ENCODE measurements at places on chromosomes 6 and 20. TPM values are rescaled to one million over a fixed set of nuclear protein-coding genes. Genes with fewer than 3 reads are reported as not detected.

GRCh38 chr6:114785235-114786127, 442.7 kb upstream of the HS3ST5 start:
- DNase-seq, result no peak

DNA sequence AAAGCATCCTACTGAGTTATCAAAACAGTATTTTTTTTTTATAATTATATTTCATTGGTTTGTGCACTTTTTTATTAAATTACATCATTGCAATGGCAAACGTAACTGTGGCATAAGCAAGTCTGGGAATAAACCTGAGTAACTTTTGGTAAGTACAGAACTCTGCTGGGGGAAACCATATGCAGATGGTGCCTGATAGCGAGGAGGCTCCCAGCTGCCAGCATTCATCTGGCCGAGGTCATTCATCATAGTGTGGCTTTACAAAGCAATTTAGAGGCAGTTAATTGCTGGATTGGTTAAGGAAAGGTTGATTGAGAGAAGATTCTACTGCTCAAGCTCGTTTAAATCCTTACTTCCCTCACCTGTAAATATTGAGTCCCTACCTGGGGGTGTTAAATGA, 52.6 kb downstream of the HECA start:
- DNase-seq, result no peak

Gene MACROD2
- total RNA-seq, result 6.8 TPM

GRCh38 chr6:149681209-149681608, 32.7 kb upstream of the KATNA1 start:
- DNase-seq, result no peak

GRCh38 chr20:15199698-15200097, 862.3 kb upstream of the FLRT3 start:
- no peak for DNase-seq

DNA sequence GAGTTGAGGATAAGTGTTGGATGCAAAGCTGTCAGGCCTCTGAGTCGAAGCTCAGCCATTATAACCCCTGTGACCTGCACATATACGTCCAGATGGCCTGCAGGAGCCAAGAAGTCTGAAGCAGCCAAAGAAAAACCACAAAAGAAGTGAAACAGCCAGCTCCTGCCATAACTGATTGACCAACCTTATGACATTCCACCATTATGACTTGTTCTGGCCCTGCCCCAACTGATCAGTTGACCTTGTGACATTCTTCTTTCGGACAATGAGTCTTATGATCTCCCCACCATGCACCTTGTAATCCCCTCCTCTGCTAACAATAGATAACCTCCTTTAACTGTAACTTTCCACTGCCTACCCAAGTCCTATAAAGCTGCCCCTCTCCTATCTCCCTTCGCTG, 133.7 kb upstream of the AGPAT4 start:
- no peak for DNase-seq

DNA sequence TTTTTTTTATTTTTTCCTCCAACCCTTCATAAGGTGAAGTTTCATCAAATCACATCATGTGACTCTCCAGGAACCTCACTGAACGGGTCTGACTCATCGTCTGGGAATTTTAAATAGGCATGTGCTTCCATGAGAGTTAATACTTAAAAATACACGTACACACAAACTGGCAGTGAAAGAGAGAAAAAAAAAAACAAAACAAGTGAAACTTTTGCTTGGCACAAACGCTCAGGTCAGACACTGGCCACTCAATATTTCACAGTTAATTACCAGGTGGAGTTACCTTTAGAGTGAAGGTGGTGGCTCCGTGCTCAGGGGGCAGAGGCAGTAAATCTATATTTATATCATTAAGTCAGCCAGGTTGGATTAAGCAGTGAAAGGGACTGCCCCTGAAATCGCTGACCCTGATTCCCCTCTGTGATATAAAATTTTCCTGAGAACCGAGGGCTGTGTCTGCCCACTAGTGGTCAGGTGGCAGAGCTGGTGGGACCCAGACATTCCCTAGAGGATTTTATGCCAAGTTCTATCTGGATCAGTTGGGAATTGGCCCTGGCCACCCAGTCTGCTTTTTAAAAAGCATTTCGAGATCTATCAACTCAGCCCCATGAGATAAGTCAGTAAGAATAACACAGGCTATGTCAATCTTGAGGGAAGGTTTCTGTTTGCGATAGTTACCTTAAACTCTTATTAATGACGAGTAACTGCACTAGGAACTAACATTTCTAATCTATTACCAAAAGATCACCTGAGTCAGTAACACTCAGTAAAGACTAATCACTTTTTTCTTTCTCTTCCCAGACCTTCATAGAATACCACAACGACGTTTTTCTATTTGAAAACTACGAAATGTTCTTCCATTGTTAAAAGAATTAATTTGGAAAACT, 259.1 kb downstream of the HDGFL1 start:
- no peak for DNase-seq

Gene RAET1G
- total RNA-seq, result 3.6 TPM

DNA sequence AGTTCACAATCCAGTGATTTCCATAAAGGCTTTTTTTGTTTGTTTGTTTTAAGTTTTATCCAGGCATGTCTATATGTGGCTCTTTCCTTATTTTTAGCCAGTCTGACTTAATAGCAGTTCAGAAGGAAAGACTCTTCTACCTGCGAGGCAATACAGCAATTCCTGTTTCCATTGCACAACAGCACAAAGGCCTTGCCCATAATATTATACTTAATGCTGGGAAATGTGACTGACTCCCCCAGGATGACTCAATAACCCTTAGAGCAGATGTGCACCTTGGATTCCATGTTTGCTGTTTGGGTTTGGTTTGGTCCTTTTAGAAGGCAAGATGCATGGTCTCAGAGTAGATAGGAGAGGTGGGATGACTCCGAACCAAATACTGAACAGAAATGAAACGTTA, 184.1 kb downstream of the MTFR2 start:
- no peak for DNase-seq

DNA sequence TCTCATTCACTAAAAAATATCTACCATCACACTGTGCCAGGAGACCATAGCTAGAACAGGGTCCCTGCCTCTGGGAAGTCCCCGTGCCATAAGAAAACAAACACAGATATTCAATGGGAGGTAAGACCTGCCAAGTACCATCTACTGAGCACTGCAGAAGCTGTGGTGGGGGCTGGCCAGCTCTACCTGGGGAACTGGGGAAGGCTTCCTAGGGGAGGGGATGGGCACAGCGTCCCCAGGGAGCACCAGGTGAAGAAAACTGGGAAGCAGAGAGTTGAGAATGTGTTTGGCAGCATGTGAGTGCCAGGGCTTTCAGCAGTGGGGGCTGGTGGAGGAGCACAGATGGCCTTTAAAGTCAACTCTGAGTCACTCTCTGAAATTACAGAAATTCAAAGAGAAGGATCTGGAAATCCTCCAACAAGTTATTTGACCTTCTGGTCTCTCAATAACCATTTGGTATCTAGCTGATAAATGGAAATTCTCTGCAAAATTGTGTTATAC, 85.2 kb downstream of the SHLD1 start:
- DNase-seq, result no peak

DNA sequence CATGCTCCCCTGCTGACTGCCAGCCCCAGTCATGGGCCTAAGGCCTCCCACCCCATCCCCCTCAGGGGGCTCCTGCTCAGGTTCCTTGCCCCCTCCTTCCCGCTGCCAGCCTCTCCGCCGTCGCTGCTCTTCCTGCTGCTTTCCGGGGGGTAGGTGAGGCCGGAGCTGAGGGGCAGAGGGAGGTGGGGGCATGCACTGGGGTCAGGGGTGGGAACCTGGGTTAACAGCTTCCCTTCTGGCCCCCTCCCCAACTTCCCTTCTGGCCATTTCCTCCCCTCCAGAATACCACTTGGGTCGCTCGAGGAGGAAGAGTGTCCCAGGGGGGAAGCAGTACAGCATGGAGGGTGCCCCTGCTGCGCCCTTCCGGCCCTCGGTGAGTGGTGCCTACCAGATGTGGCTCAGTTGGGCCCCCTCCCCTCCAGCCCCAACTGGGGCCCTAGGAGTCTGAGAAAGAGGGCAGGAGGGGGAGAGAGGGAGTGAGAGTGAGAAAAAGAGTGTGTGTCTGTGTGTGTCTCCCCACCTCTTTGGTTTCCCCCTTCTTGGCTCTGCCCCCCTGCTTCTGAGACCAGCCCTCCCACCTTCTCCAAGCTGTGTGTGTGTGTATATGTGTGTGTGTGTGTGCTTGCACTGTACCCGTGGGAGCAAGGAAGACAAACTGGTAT, 12.1 kb downstream of the SYNGAP1 start:
- DNase-seq, result no peak

DNA sequence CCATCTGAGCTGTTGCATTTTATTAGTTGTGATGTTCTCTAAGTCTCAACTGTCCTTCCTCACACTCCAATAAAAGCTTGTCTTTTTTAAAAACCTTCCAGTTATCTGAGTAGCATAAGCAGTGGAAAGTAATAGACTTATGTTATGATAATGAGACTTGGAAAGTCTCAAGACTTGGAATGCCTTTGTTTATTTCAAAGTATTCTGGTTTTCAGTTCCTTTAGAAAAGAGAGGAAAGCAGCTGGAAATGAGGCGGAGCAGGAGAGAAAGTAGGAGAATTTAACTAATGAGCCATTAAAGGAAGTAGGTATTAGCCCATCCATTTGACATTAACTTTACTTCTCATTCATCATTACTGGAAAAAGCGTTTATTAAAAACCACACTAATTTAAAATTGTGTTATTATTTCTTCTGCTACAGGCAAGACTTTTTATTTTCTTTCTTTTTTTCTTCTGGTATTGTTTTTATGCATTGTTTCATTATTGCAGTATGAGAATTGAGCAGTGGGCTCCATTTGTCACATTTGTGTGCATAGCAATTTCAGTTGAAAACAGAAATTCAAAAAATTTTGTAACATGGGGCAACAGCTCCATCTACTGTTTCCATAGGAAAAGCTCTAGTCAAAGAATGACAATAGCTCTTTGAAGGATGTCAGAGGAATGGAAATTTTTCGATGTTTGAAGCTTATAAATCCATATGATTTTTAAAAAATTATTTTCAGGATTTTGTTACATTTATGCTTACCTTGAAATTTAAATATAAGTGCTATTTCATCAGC, 194.8 kb downstream of the COL9A1 start:
- DNase-seq, result no peak

- DNase-seq, result no peak
These were observed 480.2 kb upstream of the CHD6 start for GRCh38 chr20:42098418-42098817.

Gene SEMG1
- not detected for total RNA-seq

- DNase-seq, result no peak
These were observed 13.3 kb downstream of the GGT7 start for GRCh38 chr20:34859367-34859766.

DNA sequence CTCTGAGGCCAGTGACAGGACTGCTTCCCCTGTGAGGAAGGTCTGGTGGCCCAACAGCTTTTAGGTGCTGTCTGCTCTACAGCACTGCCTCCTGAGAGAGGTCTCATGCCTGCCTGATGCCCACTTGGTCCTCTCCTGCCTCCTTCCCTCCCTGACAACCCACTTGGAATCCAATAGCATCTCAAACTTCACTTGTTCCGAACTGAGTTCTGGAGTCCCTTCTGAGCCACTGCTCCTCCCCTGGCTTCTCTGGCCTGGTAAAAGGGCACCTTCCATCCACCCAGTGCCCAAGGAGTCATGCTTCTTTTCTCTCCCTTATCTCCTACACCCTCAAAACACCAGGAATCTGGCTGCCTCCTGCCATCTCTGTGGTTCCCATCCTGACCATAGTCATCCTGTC, 1.9 kb downstream of the MAVS start:
- DNase-seq, result no peak

DNA sequence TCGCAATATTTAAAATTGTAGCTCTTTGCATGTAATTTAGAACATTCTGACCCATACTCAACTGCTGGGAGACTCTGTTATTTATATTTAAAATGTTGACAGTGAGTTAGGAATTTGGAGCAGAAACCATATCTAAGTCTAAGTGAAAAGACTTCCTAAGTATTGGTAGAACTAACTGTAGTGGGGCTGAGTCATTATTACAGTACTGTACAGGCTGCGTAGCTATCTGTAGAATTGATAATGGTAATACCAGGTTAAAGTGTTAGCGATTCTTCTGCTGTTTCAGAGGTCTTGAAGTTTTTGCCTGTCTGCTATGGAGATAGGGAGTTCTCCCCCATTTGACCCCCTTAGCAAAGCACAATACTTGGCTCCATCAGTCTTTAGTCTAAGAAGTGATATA, 3.6 kb downstream of the TOP1 start:
- no peak for DNase-seq

Gene OR12D3
- total RNA-seq, result not detected

Gene ADGRF1
- not detected for total RNA-seq

- DNase-seq, result no peak
These were observed at the start of gene GABRR2 for GRCh38 chr6:89315249-89315885. Gene GABRR2, minus strand, starts transcription at chr6:89315299. Its CDS starts 134 bp downstream, at chr6:89315165.

GRCh38 chr20:50805349-50805684, 10.5 kb downstream of the BCAS4 start:
- DNase-seq, result no peak

- no peak for DNase-seq
These were observed 19.5 kb upstream of the IER3 start for GRCh38 chr6:30763618-30764489.

Gene ADGB
- total RNA-seq, result not detected

DNA sequence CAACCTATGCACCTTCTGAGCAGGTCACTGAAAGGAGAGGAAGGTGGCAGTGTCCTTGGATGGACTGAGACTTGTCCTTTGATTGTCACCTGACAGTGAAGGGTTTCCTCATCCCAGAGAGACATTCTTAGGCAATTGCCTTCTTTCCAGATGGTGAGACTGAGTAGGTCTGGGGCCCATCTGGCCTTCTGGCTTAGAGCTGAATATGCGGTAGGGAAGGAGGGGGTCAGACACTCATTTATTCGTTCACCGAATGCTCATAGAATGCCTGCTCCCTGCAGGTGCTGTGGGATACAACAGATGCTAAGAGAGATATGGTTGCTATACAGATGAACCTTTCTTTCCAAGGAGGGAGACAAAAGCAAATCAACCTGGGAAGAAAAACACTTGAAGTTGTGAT, 76.8 kb downstream of the BMP6 start:
- no peak for DNase-seq

DNA sequence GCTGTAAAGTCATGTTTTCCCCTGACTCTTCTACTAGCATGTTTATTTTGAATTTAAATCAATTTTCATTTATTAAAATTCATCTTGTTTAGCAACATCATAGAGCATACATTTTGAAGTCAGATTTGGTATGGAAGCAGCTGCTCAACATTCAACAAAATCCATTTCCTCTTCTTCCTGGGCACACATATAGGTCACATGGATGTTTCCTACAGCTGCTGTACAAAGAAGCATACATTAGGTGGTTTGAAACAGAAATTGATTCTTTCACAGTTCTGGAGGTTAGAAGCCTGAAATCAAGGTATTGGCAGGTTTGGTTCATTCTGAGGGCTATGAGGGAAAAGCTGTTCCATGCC, 495.2 kb downstream of the RFPL4B start:
- DNase-seq, result no peak

GRCh38 chr20:1462001-1462400, 4.6 kb downstream of the NSFL1C start:
- no peak for DNase-seq

Gene CD24
- 0.84 TPM for total RNA-seq

- no peak for DNase-seq
These were observed 16.3 kb downstream of the BPI start for GRCh38 chr20:38320221-38320620.

DNA sequence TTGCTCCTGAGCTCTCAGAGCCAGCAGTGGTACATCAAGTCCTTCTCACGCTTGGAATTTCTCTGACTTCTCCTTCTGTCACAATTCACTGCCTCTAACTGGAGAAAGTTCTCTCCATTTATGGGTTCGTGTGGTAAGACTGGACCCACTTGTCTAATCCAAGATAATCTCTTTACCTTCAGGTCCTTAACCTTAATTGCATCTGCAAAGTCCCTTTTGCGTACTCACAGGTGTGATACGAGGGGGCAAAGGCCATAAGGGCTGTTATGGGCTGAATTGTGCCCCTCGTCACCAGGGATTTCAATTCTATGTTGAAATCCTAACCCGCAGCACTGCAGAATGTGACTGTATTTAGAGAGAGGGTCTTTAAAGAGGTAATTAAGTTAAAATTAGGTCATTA, 27.5 kb upstream of the TBC1D22B start:
- DNase-seq, result no peak

Measured in omental fat pad (tissue), 4 donors.